AG04449 (cell line): ENCODE measurements at places on chromosomes 12 and 14.

DNA sequence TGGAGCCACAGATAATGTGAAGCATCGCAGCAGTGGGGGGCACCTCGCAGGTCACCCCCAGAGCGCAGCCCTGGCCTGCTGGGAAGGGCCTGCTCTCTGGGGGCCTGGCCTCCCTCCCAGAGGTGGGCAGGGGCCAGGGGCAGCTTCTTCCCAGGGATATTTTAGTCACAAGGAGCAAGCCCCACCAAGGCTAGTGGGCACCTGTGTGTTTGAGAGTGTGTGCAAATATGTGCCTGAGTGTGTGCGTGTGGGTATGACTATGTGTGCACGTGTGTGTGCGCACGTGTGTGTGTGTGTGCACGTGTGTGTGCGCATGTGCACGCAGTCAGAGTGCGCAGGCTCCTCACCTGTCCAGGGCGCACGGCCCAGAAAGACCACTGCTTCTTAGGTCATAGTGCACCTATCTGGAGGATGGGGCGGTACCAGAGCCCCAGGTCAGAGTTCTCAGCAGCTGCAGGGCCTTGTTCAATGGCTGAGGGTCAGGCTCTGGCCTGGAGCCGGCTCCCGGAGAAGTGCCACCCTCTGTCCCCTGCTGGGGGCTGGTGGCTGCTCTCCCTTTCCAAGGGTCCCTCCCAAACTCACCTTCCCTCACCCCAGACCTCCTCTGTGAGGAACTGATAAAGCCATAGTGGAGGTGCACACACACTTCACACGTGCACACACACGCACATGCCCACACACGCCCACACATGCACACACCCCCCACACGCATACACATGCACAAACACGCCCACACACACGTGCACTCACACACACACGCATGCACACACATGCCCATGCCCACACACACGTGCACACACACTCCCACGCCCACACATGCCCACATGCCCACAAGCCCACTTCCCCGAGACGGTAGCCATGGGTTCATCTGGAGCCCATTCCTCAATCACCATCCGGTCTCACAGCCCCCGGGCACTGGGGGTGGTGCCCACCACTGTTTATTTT is 128.5 kb downstream of the KIF26A start:
- no peak for DNase-seq

DNA sequence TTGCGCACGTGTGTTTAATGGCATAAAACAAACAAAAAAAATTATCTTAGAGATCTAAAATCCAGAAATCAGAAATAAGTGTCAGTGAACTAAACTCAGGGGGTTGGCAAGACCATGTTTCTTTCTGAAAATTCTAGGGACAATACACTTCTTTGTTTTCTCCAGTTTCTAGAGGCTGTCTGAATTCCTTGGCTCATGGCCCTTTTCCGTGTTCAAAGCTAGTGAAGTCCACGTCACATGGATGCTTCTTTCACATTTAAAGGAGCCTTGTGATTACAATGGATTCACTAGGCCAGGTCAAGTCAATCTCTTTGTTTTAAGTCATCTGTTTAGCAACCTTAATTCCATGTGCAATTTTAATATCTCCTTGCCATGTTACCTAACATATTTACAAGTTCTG is 22.4 kb downstream of the SLCO1B3 start:
- no peak for DNase-seq

- no peak for DNase-seq
These were observed 35.0 kb upstream of the FKBP4 start for GRCh38 chr12:2759733-2760132.

GRCh38 chr12:11717519-11717961 is 68.1 kb downstream of the ETV6 start:
- DNase-seq: no peak

- no peak for DNase-seq
These were observed 17.1 kb downstream of the TMBIM4 start for GRCh38 chr12:66152732-66153131.
